Left lung (tissue), 14 donors: ENCODE measurements at places on chromosomes 7 and 10. TPM values are rescaled to one million over a fixed set of nuclear protein-coding genes. Genes with fewer than 3 reads are reported as not detected.

TAS2R39 gene
- not detected for total RNA-seq

DNA sequence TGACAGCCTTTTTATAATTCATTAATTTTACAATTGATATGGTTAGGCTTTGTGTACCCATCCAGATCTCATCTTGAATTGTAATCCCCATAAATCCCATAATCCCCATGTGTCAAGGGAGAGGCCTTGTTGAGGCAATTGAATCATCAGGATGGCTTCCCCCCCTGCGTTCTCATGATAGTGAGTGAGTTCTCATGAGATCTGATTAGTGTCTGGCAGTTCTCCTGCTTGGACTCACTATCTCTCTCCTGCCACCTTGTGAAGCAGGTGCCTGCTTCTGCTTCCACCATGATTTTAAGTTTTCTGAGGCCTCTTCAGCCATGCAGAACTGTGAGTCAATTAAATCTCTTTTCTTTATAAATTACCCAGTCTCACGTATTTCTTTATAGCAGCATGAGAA is 165.7 kb upstream of the GNAI1 start:
- no peak for DNase-seq

DNA sequence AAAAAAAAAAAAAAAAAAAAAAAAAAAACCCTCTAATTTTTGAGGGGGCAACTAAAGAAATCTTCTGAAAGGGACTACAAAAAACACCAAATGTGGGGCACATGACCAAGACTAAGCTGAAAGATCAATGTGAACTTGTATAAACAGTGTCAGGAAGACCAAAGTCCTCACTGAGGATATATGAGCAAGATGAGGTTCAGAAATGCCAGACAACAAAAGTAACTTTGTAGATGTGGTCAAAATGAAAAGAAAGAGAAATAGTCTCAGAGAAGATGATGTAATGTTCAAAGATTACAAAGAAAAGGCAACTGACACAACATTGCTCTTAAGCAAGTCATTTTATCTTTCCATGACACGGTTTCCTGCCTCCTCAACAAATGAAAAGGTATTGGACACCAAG is 48.7 kb upstream of the PTPRZ1 start:
- no peak for DNase-seq

- DNase-seq, result no peak
Observed at GRCh38 chr10:50456719-50457118, 167.0 kb downstream of the SGMS1 start.

- no peak for DNase-seq
Observed at GRCh38 chr7:17093461-17093860, 205.0 kb upstream of the AHR start.
